Activated CD4-positive, alpha-beta memory T cell treated with anti-CD3 and anti-CD28 coated beads for 36 hours (primary cell): ENCODE measurements at places on chromosomes 6 and 20.
A peak's percentile ranks its signal among the peaks of the same experiment; 100 is the strongest.

DNA sequence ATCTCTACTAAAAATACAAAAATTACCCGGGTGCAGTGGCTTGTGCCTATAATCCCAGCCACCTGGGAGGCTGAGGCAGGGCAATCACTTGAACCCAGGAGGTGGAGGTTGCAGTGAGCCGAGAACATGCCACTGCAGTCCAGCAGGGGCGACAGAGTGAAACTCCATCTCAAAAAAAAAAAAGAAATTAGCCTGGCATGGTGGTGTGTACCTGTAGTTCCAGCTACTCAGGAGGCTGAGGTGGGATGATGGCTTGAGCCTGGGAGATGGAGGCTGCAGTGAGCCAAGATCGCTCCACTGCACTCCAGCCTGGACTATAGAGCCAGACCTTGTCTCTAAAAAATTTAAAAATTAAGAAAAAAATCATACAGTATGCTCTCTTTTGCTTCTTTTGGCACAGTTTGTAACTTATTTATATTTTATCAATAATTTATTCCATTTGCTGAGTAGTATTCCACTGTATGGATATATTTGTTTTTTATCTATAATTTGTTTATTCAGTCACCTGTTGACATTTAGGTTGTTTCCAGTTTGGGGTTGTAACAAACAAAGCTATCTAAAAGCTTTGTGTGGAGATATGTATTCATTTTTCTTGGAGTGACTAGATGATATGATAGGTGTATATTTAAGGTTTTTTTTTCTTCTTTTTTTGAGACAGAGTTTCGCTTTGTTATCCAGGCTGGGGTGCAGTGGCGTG lies 8.0 kb upstream of the MYBL2 start:
- peaks cover 3% of the 10 kb centered on the region for H3K4me1 ChIP-seq
- H3K4me3 ChIP-seq, result no peak overlapping the region
- H3K36me3 ChIP-seq, result no peaks in the 10 kb centered on the region
- no peak for DNase-seq

DNA sequence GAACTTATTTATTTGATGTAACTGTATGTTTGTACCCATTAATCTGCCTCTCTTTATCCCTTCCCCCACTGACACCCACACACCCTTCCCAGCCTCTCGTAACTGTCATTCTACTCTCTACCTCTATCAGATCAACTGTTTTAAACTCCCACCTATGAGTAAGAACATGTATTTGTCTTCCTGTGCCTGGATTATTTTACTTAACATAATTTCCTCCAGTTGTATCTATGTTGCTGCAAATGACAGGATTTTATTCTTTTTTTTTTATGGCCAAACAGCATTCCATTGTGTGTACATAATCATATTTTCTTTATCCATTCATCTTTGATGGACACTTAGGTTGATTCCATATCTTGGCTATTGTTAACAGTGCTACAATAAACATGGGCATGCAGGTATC lies 49.3 kb downstream of the PHACTR2 start:
- peaks cover 27% of the 10 kb centered on the region for H3K4me1 ChIP-seq
- H3K27me3 ChIP-seq, result no peaks in the 10 kb centered on the region
- H3K27ac ChIP-seq, result no peak overlapping the region
- no peak for DNase-seq
- H3K4me3 ChIP-seq, result no peak overlapping the region

DNA sequence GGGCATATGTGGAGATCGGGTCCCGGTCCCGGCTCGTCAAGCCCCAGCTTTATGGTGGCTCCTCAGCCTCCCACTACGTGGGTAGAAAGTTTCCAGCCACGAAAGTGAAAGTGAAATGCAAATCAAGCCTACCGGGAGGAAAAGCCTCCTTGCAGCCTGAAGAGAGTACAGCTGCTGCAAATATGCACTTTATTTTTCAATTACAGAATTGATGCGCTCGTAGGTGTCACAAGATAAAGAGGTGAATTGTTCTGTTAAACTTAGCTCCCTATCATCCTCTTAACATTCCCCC lies 373 bp upstream of the PCNA start:
- peaks cover 38% of the 10 kb centered on the region for H3K36me3 ChIP-seq
- peak overlapping the region; percentile 90 for H3K4me3 ChIP-seq
- no peak for DNase-seq
- peaks cover 44% of the 10 kb centered on the region for H3K4me1 ChIP-seq
- H3K27ac ChIP-seq, result peak overlapping the region; percentile 95

- peaks cover 29% of the 10 kb centered on the region for H3K36me3 ChIP-seq
- no peak for DNase-seq
- no peaks in the 10 kb centered on the region for H3K27me3 ChIP-seq
- no peak overlapping the region for H3K27ac ChIP-seq
- peaks cover 10% of the 10 kb centered on the region for H3K4me1 ChIP-seq
- H3K4me3 ChIP-seq, result no peak overlapping the region
Measured at GRCh38 chr6:42831237-42831636, 48.2 kb upstream of the RPL7L1 start.

GRCh38 chr6:3163248-3163594 lies 5.9 kb upstream of the TUBB2A start:
- H3K36me3 ChIP-seq, result peaks cover 2% of the 10 kb centered on the region
- peaks cover 28% of the 10 kb centered on the region for H3K4me1 ChIP-seq

DNA sequence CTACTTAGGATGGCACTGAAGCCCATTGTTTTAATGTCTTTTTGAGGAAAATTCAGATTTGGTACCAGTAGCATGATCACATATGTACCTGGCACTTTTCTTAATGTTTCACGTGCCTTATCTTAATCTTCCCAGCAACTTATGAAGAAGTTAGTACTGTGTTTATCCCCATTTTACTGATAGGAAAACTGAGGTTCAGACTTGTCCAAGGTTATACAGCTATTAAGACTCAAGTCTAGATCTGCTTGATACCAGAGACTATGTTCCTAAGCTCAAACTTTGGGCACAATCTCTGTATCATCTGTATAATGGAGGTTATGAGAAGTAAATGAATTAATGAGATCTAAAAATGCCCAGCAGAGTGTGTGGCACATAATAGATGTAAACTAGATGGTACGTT lies 179.7 kb upstream of the SUPT3H start:
- peaks cover 49% of the 10 kb centered on the region for H3K4me1 ChIP-seq
- peaks cover 20% of the 10 kb centered on the region for H3K36me3 ChIP-seq
- DNase-seq, result no peak
- no peaks in the 10 kb centered on the region for H3K27me3 ChIP-seq

DNA sequence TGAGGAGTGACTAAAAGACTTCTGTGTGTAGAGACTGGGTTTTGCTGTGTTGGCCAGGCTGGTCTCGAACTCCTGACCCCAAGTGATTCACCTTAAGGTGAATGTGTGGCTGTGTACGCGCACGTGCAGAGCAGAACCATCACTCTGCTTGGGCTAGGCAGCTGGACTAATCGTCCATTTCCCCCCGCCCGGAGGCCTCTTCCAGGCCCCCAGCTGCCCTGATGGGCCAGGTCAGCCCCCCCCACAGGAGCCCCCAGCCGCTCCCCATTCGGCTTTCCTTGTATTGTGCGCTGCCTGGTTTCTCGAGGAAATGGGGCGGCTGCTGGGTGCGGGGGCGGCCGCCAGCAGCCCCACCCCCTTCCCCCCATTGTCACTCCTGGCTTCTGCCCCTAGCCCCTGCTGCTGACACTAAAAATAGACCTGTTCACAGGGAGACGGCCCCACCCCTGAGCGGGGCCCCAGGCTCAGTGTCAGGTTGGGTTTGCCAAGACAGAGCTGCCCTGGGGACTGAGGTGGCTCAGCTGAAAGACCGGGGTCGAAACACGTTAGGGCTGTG lies 24.6 kb upstream of the CSNK2A1 start:
- DNase-seq, result no peak
- no peaks in the 10 kb centered on the region for H3K4me1 ChIP-seq
- H3K36me3 ChIP-seq, result no peaks in the 10 kb centered on the region
- H3K4me3 ChIP-seq, result no peak overlapping the region

DNA sequence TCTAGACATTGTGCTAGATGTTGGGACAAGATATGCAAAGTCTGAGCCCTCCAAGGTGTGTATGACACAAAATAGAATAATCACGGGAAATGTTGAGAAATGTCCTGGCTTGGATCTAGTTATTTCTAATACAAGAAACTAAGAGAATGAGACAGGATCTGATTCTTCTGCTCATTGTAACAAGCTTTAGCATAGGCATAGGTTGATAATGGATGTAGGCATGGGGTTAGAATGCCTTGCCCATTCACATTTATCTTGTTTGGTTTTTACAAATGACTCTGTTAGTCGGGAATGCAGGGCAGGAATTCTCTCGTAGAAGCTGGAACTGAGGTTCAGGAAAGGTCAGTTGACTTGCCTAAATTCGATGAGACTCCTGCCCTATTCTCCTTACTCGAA lies 1.5 kb upstream of the SLC26A8 start:
- DNase-seq, result no peak
- peaks cover 12% of the 10 kb centered on the region for H3K27me3 ChIP-seq
- H3K27ac ChIP-seq, result no peak overlapping the region
- H3K4me1 ChIP-seq, result peaks cover 16% of the 10 kb centered on the region
- no peak overlapping the region for H3K4me3 ChIP-seq

DNA sequence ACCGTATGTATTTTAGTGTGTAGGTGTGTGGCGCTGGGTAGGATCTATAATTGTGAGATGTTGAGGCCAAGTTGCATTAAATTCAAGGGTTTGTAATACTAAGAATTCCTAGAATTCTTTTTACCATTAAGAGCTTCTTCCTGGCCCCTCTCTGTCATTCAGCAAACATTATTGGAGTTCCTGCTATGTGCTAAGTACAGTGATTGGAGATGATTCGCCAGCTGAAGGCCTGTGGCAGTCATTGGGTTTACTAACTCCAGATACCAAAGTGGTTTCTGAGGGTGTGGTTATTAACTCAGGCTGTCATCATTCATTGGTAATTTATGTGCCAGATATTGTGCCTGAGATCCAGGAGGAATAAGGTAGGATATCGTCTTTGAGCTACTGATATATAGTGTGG lies 167.1 kb downstream of the LAMA2 start:
- H3K4me1 ChIP-seq, result no peaks in the 10 kb centered on the region
- H3K27ac ChIP-seq, result no peak overlapping the region
- no peaks in the 10 kb centered on the region for H3K36me3 ChIP-seq
- DNase-seq, result no peak
- H3K4me3 ChIP-seq, result no peak overlapping the region

GRCh38 chr6:43269273-43270007 lies 26.2 kb downstream of the TTBK1 start:
- no peak overlapping the region for H3K27ac ChIP-seq
- H3K36me3 ChIP-seq, result no peaks in the 10 kb centered on the region
- peaks cover 5% of the 10 kb centered on the region for H3K4me1 ChIP-seq
- peak overlapping the region; percentile 28 for H3K4me3 ChIP-seq

DNA sequence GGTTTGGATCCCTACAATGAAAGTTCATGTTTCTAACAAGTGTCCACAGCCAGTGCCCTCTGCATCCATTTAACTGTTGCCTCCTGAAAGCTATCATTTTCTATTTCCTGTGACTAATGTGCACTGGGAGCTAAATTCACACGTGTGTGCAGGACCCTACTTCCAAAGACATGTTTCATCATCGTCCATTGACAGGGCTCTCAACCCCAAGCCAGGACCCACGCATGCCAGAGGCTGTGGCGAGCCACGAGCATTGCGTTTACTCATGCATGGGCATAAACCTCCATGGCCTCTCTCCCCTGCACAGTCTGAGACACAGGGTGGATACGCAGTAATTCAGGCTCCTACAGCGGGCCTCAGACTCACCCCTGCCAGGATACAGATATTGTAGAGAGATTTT lies 153.2 kb downstream of the MAFB start:
- H3K4me1 ChIP-seq, result no peaks in the 10 kb centered on the region
- H3K27me3 ChIP-seq, result peaks cover 1% of the 10 kb centered on the region
- no peak overlapping the region for H3K4me3 ChIP-seq
- H3K27ac ChIP-seq, result no peak overlapping the region

GRCh38 chr20:40945754-40946450 lies 82.7 kb upstream of the TOP1 start:
- peaks cover 14% of the 10 kb centered on the region for H3K27me3 ChIP-seq
- DNase-seq, result peak; percentile 35
- no peaks in the 10 kb centered on the region for H3K36me3 ChIP-seq
- no peak overlapping the region for H3K4me3 ChIP-seq

DNA sequence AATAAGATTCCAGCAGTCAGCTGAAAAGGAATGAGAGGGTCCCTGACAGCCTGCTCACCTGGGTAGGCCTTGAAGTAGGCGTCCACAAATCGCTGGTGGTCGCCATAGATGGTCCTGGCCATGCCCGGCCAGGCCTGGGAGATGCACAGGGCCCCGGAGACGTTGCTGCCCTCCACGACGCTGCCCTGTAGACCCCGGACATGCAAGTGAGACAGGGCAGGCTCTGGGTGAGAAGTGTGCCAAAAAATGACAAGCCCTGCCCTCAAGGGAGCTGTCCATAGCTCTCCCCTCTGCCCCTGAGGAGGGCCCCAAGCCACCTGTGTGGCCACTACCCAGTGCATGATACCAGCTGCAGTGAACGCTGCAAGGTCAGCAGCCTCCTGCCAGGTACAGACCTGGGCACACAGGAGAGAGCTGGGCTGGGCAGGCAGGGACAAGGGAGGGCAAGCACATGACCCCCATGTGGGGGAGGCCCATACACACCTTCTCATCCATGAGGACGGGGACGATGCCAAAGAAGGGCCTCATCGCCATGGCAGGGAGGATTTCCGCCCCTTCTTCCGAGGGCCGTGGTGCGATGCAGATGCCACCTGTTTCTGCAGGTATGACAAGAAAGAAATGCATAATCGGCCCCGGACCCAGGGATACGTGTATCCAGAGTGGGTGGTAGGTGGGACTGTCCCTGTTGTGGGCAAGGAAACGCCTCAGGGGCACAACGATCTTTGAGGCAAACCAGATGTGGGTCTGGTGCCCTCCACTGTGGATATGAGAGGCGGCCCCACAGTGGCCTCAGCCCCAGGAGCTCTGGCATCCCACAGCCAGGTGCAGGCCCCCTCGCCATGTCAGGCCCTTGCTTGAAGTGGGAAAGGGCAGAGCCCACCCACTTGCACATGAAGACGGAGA lies 21.2 kb upstream of the APMAP start:
- no peaks in the 10 kb centered on the region for H3K27me3 ChIP-seq
- H3K4me3 ChIP-seq, result no peak overlapping the region
- H3K36me3 ChIP-seq, result peaks cover 3% of the 10 kb centered on the region
- no peak overlapping the region for H3K27ac ChIP-seq

DNA sequence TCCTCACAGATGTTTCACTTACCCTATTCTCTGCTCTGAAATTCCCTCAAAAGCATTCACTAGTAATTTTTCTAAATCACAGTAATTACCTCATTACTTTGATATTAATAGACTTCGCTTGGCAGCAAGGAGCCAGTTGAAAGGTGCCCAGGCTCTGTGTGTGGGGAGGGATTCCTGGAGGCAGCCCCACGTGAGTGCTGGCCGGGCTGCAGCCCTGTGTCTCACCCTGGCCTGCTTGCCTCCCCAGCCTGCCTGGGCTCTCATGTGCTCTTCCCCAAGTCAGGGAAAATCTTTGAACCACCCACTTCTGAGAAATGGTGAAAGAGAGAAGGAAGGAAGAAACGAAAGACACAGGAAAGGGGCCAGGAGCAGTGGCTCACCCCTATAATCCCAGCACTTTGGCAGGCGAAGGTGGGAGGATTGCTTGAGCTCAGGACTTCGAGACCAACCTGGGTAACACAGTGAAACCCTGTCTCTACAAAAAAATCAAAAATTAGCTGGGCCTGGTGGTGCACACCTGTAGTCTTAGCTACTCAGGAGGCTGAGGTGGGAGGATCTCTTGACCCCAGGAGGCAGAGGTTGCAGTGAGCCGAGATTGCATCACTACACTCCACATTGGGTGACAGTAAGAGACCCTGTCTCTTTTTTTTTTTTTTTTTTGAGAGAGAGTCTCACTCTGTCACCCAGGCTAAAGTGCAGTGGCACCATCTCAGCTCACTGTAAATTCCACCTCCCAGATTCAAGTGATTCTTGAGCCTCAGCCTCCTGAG lies 20.0 kb upstream of the SNTA1 start:
- DNase-seq, result no peak
- H3K36me3 ChIP-seq, result no peaks in the 10 kb centered on the region
- no peak overlapping the region for H3K27ac ChIP-seq
- H3K27me3 ChIP-seq, result no peaks in the 10 kb centered on the region

- no peak for DNase-seq
- H3K4me3 ChIP-seq, result no peak overlapping the region
- H3K36me3 ChIP-seq, result no peaks in the 10 kb centered on the region
- no peak overlapping the region for H3K27ac ChIP-seq
Measured at GRCh38 chr6:94511502-94512088, 1065.7 kb upstream of the MANEA start.
